ENCODE measurements at places on chromosomes 3 and 15.

GRCh38 chr3:9021271-9022009, 58.2 kb upstream of the RAD18 start:
- DNase-seq: no peak

DNA sequence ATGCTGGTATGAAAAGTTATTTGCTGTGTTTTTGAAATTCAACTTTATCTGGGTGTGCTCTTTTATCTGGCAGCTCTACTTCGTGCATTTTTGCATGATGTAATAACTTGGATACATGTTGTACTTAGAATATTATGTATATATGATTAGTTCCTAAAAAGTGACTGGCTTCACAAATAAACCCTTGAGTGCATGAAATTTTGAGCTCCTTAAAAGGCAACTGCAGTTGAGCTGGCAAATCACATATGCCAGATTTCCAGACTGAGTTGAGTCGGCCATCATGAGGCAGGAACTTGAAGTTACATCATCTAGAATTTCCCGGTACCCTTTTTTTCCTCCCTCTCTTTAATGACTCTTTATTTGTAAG, 162.5 kb downstream of the FNDC3B start:
- DNase-seq: no peak

DNA sequence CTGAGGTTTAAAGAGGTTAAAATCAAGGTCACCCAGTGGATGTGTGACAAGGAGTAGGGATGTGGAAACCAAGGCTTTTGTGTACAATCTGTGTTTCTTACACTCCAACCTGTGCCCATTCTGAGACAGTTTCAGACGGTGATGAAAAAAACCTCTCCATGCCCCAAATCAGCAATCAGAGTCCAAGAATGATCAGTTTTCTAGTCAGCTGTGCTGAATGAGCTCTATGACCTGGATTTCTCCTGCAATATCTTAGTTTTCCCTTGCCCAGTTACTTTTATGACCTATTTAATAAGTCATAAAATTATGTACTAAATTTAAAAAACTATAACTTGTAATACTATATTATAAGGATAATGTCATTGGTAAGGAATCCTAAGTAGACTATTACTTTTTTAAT, 37.5 kb upstream of the CBLB start:
- no peak for DNase-seq

DNA sequence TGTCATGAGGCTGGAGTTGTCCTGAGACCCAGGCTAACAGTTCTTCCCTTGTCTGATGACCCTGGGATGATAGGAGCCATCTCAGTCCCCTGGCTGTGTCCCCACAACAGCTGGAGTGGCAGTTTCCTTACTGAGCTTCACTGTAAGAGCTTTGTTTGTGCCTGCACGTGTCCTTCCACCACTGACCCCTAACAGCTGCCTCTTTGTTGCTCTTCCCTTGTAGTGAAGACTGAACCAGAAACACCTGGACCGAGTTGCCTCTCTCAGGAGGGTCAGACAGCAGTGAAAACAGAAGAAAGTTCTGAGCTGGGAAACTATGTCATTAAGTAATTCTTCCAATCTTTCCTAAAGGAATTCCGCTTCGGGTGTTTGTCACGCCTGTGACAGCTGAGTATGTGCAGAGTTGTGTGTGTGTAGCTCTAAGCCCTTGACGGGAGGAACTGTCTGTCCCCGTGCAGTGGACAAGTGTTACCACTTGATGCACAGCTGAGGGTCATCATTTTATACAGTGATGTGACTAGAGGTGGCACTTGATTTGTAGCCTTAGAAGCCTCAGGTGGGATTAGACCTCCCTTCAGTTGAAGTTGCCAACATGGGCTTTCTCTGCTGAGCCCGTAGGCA, 25.0 kb downstream of the MAP6D1 start:
- DNase-seq: no peak

- no peak for DNase-seq
These were observed 692.7 kb upstream of the ALCAM start for GRCh38 chr3:104673981-104674380.

DNA sequence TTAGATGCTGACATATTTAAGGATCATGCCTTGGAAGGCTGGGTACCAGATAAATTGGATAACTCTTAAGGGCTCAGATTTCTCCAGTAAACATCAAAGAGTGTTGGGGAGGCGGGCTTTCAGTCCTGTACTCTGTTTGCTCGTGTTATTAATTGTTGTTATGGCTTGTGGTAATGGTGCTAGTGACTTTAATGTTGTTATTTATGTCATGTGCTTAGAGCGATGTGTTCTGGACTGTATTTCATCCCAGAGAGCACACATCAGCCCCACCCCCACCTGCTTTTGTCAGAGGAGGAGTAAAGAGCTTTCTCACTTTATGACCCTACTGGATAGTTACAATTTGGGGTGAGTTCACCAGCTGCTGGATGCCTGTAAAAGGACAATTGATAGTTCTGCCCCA, 386.3 kb downstream of the EPHB1 start:
- DNase-seq: no peak

DNA sequence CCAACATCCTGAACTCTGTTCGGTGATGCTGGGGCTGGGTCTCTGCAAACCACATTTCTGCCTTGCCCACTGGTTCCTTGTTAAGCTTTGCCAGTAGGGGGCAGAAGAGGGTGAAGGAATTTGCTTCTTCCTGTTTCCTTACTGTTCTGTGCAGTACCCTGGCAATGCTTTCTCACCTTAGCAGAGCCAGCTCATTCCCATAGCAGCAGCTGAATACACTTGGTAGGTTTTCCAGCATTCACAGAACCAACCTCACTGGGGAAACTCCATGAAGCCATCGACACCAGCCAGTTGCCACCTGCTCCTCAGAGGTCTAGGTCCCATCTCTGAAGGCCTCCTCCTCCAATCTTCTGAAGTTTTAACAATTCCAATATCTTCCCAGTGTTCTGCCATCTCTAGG, 308.4 kb downstream of the PDCD6IP start:
- peak; percentile 33 for DNase-seq

GRCh38 chr15:61794881-61795280, 265.4 kb downstream of the VPS13C start:
- DNase-seq: no peak

- DNase-seq: no peak
These were observed 17.2 kb upstream of the B4GALT4 start for GRCh38 chr3:119257654-119258410.
